ENCODE measurements at places on chromosomes 2 and 18.

DNA sequence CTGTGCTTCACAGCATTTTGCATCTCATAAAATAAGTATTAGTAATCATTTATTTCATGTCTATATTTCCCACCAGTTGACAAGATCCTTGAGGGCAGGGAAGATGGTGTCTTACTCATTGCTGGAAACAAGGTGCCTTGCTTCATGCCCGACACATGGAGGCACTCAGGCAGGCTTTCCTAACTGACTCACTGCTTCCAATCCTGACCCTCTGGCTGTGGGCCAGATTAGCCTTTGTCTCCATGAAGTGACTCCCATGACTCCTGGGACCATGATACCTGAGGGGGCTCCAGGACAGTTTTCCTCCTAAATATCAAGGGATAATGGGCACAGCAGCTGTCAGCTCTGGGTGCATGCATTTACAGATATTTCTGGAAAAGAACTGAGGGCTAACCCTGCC, 275.1 kb downstream of the AGPS start:
- peak; percentile 8 for DNase-seq

DNA sequence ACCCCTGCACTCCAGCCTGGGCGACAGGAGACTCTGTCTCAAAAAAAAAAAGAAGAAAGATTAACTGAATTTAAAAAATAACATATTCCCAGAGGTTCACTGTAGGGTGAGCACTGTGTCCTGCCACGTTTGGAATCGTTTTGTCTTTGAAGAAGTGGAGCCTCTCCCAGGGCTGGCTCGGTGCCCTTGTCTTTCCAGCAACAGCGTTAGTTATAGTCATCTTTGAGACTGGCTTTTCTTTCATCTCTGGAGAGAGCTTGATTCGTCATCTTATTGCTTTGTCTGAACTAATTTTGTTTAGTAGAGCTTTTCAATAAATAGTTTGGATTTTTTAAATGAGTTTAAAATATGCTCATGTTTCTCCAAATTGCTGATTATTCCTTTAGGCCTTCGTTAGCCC, 50.5 kb downstream of the IMPA2 start:
- peak; percentile 79 for DNase-seq

DNA sequence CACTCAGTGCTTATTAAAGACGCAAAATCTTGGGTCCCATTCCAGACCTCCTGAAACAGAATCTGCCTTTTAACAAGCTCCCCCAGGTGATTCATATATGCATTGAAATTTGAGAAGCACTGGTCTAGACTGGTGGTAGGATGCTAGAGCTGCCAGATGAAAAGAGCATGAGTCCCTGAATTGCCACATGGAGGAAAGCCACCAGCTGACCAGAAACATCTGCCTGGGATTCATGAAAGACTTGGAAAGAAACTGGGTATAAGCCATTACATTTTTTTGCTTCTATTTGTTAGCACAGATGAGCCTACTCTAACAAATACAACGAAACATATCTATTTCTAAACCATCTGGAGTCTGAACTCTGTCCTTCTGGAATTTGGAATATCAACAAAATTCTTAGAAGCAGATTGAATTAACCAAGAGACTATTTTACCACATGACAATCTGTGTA, 228.9 kb downstream of the RBM43 start:
- DNase-seq = peak; percentile 80

DNA sequence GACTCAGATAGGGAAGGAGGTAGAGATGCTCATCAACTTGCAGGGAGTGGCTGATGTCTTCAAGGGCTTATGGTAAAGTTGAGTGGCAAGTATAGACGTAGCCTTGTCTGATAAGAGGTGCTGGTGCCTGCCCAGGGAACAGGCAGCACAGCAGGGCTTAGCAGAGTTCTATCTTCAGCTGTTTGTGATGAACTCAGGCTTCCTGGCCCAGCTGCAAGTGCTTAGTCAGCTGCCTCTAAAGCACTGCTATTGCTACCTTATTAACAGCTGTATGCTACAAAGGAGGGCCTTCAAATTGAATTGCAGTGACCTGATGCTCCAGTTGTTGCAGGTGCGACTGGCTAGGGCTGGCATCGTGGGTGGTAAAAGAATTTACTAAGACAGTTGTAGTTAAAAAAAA, 82.1 kb downstream of the TSN start:
- no peak for DNase-seq

- no peak for DNase-seq
These were observed 27.7 kb upstream of the KDM3A start for GRCh38 chr2:86413296-86414094.

GRCh38 chr2:33709951-33710350, 110.9 kb upstream of the FAM98A start:
- no peak for DNase-seq

GRCh38 chr2:11679486-11680181, 9.6 kb upstream of the NTSR2 start:
- DNase-seq = no peak

GRCh38 chr2:153373510-153374279, 104.9 kb downstream of the RPRM start:
- no peak for DNase-seq

DNA sequence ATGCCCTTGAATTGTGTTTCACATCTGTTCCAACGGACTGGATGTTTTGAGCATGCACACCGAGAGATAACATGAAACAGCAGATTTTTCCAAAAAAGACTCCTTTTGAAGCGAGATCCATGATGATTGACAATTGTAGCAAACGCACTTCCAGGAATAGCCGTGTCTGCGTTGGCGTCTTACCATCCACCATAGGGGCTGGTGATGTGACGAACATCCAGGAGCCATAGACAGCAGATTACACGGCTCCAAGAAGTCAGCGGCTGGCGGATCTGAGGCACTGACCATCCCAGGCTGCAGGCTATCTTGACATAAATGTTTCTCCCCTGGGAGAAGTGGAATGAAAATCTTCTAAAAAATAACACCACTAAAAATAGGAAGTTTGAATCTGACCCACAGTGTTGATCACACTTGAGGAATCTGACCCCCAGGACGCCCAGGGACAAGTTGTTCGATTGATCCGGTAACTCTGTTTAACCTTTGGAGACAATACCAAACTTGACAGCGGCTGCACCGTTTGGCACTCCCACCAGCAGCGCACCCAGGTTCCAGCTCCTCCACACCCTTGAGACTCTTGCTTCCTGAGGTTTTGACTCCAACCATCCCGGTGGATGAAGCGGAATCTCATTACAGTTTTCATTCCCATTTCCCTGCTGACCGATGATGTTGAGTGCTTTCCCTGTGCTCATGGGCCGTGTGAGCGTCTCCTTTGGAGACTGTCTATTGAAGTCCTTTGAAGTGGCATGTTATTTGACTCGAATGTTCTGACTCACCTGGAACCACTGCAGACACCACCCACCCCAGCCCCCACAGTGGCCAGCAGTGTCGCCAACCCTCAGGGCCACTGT, 140.0 kb upstream of the GPC1 start:
- peak; percentile 13 for DNase-seq

- DNase-seq = no peak
These were observed 62.3 kb downstream of the USP37 start for GRCh38 chr2:218505754-218506371.

DNA sequence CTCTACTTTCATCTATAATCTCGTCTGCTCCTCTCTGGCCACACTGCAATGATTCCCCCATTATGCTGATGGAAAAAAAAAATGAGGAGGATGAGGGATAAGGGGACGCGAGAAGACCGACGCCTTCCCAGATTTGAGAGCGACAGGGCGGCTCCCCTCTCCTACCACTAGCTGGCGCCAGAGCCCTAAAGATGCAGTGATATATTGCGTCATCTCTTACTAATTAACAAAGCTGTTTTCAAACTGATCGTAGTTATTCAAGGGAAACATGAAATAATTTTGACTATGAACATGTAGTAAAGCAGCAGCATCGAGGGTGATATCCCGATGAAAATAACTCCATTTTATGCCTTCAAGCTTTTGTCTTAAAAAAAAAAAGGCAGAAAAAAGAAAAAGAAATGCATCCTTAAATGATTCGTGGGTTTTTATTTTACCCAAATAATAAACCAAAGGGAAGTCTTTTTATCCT, 48.0 kb upstream of the HNRNPA3 start:
- DNase-seq = peak; percentile 85

DNA sequence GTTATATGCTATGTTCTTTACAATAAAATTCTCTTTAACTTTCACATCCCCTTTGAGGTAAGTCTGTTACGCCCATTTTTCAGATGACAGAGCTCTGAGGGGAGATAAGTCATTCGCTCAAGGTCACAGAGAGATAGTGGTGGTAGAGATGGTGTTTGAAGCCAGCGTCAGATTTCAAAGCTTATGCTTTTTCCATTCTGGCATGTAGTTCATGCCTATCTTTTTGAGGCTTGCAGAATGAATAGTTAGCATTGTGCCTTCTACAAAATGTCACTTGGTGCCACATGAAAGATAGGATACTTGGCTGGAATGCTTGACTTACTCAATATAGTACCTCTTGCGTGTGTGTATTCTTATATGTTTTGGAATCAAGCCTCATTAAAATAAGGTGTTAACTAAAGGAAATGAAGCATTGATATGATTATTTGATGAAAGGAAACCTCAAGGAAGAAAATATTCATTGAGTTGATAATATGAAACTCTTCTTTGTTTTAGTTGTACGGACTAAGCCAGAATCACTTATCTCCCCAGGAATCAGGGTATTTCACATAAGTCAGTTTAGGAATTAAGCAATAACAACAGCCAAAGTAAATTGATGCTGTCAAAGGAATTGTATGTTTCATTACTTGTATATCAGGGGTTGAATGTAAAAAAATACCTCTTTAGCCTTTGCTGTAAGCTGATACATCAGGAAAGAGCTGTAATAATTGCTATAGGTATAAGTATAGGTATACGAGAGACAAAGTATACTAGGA, 15.5 kb downstream of the SPATS2L start:
- DNase-seq = no peak

DNA sequence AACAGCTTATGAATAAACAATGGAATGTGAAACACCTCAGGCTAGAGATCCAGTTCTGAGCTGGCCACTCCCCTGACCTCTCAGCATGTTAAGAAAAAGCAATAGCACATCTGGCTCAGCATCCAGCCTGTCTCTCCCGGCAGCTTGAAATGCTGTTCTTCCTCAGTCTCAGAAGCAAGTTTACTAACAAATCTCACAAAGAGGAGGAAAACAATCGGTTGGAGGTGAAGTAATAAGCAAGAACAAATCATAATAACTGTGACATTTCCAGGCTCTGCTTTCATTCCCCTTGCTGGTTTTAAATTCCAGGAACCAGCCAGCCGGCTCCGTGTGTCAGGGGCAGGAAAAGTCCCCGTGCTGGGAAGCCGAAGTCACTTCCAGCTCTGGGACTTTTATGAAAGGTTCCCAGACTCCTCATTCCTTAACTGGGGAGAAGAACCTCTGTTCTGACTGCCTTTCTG, 133.9 kb upstream of the ARL4C start:
- DNase-seq = no peak

- DNase-seq = peak; percentile 18
These were observed 1081.5 kb upstream of the ZEB2 start for GRCh38 chr2:145601361-145601925.

GRCh38 chr2:173347305-173348168, 7.1 kb upstream of the CDCA7 start:
- DNase-seq = no peak

Measured in fibroblast of skin of scalp (primary cell).